ENCODE measurements at places on chromosomes 6 and 20. TPM values are rescaled to one million over a fixed set of nuclear protein-coding genes. Genes with fewer than 3 reads are reported as not detected.

Gene NR2E1
- 30.4 TPM for total RNA-seq

Gene EYA4
- 3.4 TPM for total RNA-seq

Gene FAM83B
- not detected for total RNA-seq

Gene IRAK1BP1
- total RNA-seq = 13.2 TPM

Gene TP53TG5
- 16.3 TPM for total RNA-seq

Gene ARMH2
- not detected for total RNA-seq

Gene OGFR
- 52.7 TPM for total RNA-seq

Gene TRIM15
- total RNA-seq = not detected

Gene GPX5
- total RNA-seq = not detected

Gene GNRH2
- total RNA-seq = 2.0 TPM

Gene PPP1R14C
- total RNA-seq = 11.5 TPM

Gene ARHGAP18
- 4.0 TPM for total RNA-seq

Gene MYCT1
- 4.5 TPM for total RNA-seq

Gene GDAP1L1
- 45.7 TPM for total RNA-seq

Gene RAET1L
- not detected for total RNA-seq

Gene TRAPPC3L
- total RNA-seq = not detected

Gene SLC22A3
- 1.4 TPM for total RNA-seq

Gene CDSN
- total RNA-seq = not detected

Gene GRM1
- 26.6 TPM for total RNA-seq

Gene HDGFL1
- 0.30 TPM for total RNA-seq

Gene CST3
- total RNA-seq = 1,226 TPM

Gene ADTRP
- 5.4 TPM for total RNA-seq

Gene BACH2
- total RNA-seq = 12.8 TPM

Gene OR2H1
- total RNA-seq = not detected

Gene FOXS1
- 0.91 TPM for total RNA-seq

Gene SPATS1
- total RNA-seq = not detected

Gene TOX2
- total RNA-seq = 16.2 TPM

Gene GNAS-AS1
- total RNA-seq = 0.48 TPM

Data from dorsolateral prefrontal cortex (tissue), 122 donors.